ENCODE measurements at places on chromosomes 3 and 15.
A peak's percentile ranks its signal among the peaks of the same experiment; 100 is the strongest.

GRCh38 chr3:75089841-75090240 is 475.4 kb upstream of the CNTN3 start:
- no peak for DNase-seq

DNA sequence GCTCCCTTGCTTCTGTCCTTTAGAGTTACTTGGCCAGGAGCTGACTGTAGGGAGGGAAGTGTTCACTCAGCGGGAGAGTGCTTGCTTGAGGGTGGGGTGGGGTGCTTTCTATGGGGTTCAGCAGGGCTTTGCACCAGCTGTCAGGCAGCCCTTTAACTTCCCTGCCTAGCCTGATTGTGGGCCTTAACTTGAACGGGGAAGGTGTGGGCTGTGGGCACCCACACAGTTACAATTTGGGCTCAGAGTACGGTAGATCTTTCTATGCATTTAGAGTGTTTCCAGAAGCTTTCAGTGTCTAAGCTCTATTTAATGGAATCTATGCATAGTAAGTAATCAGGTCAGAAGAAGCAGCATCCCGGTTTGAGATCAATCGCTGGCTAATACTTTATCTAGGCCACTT is 48.2 kb upstream of the SKOR1 start:
- DNase-seq = no peak

GRCh38 chr3:11499144-11499543 is 144.6 kb downstream of the VGLL4 start:
- DNase-seq = no peak

GRCh38 chr15:28002136-28002861 is 96.8 kb downstream of the OCA2 start:
- DNase-seq = no peak

GRCh38 chr3:152892446-152892845 is 57.5 kb downstream of the P2RY1 start:
- DNase-seq = no peak

DNA sequence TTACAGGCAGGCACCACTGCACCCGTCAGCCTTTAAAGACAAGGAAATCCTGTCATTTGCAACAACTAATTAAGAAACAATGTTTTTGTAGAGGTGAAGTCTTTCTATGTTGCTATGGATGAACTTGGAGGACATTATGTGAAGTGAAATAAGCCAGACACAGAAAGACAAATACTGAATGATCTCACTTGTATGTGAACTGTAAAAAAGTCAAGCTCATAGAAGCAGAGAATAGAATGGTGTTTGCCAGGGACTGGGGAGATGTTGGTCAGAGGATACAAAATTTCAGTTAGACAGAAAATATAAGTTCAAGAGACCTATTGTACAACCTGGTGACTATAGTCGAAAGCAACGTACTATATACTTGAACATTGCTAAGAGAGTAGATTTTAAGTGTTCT is 27.2 kb upstream of the ARPIN start:
- no peak for DNase-seq

DNA sequence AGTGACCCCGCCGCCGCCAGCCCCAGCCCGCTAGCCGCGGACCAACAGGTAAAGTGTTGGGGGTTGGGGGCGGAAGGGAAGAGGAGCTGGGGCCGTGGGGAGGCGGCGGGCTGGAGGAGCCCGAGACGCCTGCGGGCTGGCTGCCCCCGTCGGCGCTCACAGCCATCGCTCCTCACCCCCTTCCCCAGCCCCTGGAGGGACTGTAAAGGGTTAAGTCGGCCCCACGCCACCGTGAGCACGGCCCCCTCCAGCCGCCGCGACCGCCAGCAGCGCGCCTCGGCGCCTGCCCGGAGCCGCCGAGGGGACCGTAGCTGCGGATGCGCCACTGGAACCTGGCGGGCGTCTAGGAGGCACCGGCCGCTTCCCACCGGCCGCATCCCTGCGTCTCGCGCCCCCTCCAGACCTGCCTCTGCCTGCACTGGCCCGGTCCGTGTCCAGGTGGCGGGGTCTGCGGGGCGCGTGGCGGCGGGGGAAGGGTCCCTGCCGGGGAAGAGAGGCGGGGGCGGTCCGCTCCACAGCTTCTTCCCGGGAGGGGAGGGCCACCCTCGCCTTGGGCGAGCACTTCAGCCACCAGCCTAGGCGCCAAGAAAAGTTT is 522 bp downstream of the MED12L start:
- peak; percentile 60 for DNase-seq

- no peak for DNase-seq
Observed at GRCh38 chr3:38562467-38562925, 66.4 kb downstream of the EXOG start.

DNA sequence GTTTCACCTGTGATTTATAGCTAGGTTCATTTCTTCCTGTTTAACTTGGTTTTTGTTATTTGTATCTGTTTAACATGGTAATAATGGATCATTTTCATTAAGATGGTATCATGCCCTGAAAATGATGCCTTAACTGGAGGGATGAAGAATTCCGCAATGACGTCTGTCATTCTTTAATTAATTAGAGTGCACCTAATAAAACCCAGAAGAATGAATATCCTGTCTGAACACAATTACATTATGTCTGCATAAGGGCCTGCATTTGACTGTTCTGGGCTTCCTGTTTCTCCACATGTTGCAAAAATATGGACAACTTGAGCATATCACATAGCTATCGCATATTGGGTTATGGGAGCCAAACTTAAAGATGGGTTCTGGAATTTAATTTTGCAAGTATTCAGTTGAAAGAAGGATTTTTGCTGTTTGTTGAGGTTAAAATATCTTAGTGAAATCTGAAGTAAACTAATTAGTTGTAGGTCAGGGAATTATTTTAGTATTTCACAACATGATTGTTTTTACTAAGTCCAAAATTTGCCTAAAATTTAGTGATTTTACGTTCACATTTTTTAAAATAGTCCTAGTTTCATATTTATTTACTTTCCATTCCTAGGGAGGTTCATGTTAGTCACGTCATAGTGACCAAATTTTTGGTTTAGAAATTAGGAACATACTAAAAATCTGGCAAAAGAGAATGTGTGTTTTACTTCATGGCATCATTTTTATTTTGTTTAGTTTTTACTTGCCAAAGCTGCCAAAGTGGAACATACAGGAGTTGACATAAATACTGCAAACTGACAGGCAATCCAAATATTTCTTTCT is 321.0 kb upstream of the TGFBR2 start:
- DNase-seq = no peak

DNA sequence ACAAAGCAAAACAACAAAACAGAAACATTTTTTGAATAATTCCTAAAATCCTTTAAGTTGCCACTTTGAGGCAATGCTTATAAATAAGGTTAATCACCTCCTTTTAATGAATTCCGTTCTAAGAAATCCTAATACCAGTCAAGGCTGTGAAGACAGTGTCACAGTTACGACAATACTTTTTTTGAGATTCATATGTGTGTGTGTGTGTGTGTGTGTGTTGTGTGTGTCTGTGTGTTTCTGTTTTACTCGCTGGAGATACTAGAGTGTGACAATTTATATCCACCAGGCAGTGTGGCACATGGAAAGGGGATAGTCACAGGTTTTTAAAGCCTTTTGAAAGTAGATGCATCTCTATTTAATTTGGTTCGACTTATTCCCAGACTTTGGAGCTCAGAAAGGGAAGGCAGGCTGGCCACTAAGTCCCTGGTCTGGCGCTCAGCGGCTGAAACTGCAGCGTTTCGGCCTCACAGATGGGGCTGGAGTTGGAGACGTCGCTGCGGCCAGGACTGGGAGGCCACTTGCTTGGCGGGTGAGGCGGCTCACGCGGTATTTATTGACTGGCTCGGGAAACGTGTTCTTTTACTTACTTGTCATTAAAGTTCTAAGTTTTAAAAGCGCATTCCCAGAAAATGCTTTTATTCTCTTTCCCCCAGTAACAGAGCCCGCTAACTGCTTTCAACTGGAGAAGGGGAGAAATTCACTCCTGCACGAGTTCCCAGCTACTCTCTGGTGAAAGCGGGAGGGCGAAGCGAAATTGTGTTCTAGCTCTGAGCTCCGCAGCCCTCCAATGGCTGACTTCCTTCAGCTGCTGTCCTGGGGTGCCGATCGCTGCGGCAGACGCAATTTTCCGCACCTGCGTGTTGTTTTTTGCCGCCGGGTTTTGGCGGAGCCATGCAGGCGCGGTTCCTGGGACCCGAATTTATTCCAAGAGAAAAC is 13.7 kb downstream of the ZIC1 start:
- no peak for DNase-seq

DNA sequence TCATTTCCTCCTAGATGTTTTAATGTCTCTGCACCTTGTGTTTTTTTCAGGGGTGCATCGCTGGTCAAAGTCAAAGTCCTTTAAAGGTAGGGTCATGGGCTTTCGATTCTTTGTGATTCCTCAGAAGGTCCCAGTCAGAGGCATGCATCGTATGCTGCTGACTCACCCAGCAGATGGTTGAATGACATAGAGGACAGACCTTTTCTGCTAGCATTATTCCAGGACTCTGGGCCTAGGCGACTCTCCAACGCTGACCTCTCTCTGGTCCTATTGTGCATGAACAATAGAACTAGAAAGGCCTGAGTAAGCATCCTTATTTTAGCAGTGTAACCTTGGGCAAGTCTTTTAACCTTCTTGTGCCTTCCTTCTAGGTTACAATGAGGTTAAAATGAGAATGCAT is 75.9 kb downstream of the DGKG start:
- DNase-seq = no peak

GRCh38 chr3:179272385-179272784 is 21.5 kb upstream of the KCNMB3 start:
- DNase-seq = no peak

DNA sequence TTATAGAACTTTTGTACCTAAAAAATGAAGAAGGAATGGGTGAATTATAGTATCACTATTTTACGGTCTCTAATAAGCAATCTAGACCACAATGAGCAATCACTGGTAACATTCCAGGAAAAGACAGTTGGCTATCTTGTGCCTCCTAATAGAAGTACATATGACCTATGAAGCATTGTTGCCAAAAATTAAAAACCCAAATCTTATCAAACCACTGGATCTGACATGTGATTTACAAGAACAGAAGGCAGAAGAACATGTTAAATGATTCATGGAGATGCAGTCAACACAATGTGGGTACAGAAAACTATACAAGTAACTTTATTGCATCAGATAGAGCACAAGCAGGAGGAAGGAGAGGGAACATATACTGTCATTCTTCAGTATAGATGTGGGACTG is 14.5 kb upstream of the HYKK start:
- no peak for DNase-seq

DNA sequence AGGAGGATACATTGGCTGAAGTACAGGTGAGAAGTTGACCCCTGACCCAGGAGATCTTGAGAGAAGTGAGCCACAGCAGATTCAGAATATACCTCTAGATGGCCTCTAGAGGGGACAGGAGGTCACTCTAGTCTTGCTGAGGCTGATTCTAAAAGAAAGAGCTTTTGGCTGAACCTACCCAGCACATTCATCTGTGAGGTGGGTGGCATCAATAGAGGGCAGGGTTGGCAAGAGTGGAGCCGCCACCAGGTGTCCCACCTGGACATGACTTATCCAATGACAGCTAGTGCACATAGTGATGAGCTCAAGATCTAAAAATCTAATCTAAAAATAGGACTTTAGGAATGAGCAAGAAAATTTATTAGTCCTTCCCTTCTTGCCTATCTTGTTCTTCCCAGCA is 51.6 kb downstream of the CYP19A1 start:
- no peak for DNase-seq

GRCh38 chr3:64149886-64150285 is 75.4 kb downstream of the PRICKLE2 start:
- DNase-seq = no peak

GRCh38 chr3:138135146-138135832 is 3.1 kb upstream of the A4GNT start:
- no peak for DNase-seq

DNA sequence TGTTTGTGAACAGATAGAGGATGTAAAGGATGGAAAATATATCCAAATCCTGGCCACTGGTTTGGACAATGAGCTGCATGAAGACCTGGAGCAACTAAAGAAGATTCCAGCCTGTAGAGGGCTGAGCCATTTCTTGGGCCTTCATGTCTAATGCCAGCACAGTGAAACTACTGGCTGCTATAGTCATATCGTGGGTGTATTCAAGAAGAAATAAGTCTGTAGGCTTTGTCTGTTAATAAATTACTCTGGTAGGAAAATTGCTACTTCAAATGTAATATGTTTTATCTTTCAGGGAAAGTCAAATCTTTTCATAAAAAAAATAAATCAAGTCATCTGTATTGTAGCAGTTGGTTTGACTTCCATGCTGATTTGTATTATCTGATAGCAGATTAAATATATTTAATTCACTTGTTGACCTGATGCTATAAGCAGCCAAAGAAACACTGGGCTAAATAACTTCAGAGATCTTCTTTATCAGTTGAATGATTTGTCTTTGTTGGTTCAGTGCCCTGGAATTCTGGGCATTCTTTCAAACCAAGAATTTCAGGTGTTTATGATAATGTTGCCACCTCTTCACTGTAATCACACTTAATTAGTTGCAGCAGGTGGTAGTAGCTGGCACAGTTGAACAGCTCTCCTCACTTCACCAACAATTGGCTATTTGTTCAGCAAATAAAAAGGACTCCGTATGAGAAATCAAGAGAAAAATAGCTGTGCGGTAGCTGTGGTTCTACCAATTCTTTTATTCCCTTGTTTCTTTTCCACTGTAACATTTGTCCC is 1109.5 kb downstream of the NSUN3 start:
- DNase-seq = no peak

- peak; percentile 40 for DNase-seq
Observed at GRCh38 chr15:52503788-52504496, 24.7 kb downstream of the MYO5A start.

DNA sequence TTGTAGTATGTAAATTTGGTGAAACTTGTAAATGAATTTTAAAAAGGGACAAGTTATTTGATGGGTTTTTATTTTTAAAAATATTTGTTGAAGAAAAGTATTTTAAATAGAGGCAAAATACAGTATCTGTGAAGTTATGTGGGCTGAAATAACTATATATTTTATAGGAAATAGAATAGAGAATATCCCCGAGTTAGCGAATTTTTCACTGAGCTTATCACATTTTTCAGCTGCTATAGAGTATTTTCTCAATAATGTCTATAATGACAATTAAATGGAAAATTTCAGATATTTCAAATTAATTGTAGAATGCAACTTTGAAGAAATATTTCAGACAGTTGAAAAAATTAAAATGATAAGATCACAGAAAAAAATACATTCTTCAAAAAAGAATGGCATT is 166.4 kb upstream of the TP63 start:
- no peak for DNase-seq

DNA sequence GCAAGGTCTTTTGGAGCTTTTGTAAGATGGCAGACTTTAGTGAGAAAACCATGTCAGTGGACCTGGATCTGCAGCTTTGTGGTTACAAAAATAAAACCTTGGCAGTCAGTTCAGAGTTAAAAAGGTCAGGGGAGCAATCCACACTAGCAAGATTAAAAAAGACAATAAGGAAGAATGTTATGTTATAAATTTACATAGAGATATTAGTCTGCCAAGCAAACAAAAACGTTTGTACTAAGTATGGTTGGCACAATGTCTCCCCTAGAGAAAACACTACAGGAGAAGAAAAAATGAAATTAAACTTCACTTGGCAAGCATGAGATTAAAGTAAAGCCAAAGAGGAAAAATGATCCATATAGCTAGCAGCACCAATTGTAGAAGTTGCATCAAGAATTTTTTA is 205.0 kb downstream of the LSAMP start:
- no peak for DNase-seq

- no peak for DNase-seq
Observed at GRCh38 chr15:61133361-61133760, 95.7 kb downstream of the RORA start.
